Stimulated activated CD8-positive, alpha-beta memory T cell treated with anti-CD3 and anti-CD28 coated beads, Interleukin-2, amount 100 ng/mL, for 48 hours (primary cell): ENCODE measurements at places on chromosomes 2 and 18.

- DNase-seq, result no peak
Measured at GRCh38 chr2:96245609-96246390, 20.0 kb downstream of the TMEM127 start.

DNA sequence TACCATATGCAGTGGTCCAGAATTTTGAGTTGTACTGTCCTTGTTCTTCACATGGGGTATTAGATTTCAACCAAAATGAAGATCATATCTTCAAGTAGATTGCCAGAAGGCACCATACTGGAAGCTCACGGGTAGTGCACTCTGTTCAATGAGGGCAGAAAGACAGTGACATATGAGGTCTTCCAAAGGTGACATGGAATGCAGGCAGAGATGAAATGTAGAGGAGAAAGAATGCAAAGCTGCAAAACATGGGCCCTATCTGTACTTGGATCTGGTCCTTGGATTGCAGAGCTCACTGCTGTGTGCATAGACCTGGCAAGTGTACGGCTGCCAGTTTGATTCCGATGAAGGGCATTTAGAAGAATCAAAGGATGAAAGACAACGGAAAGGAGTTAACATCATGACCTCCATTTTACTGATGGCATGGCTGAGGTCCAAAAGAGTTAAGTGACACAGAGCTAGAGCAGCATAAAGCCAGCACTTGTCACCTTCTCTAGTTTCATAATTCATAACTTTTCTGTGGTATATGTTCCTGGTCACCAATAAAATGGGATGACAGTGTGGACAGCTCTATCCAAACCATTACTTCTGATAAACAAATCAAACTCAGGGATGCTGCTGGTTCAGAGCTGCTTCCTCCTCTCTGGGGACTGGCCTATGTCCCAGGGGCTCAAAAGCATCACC, 64.7 kb downstream of the BCL2 start:
- DNase-seq, result no peak

DNA sequence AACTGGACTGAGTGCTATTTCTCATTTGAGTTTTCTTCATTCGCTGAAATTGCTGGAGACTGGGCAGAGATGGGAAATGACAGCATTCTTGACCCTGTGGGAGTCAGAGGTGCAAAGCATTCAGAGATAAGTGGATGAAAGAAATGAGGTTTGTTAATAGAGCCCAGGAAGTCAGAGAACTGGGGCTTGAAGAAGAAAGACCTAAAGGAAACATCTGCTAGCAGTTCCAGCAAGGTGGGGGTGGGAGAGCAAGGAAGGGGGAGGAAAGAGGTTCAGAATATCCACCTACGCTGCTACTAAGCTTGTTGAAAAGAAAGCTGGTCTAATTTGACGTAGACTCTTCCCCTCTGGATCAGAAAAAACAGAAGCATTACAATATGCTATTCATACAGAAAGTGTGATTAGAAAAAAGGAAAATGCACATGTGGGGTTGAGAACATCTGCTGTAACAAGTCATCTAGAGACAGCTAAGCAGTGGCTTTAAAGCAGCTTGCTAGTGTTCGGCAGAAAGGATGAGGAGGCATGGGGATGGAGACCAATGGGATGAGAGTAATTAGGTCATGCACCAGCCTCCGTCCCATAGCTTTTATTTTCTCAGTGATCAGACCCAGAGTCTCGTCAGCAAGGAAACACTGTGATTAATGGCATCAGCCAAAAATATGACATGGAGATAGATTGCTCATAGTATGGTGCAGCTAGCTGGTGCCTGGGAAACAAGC, 29.7 kb downstream of the NAB1 start:
- no peak for DNase-seq

DNA sequence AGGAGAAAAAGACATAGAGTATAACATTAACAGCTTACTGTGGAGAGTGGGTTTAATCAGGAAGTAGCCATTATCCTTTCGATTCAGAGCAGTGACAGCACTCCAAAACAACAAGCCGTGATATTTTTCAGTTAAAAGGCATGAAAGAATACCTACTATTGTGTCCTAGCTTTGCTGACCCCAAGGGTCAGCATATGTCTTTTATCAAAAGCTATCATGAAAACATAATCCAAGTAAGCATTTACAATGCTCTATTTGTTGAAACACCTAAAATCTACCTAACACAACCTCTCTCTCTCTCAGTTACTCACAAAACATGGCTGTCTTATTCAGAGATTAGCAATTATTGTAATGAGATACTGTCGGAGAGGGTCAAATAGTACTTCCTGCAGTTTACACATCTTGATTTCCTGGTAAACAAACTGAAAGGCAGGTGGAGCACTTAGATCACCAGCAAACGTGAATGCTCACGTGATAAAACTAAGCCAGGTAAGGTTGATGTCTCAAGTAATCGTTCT, 100.0 kb downstream of the BAZ2B start:
- no peak for DNase-seq

- no peak for DNase-seq
Measured at GRCh38 chr2:1972422-1972821, 228.1 kb upstream of the PXDN start.
